Stomach (tissue), 19 donors: ENCODE measurements at places on chromosomes 1 and 21. TPM values are rescaled to one million over a fixed set of nuclear protein-coding genes. Genes with fewer than 3 reads are reported as not detected.

The CFAP107 gene
- total RNA-seq, result not detected

The HSD11B1 gene
- total RNA-seq, result 2.0 TPM

DNA sequence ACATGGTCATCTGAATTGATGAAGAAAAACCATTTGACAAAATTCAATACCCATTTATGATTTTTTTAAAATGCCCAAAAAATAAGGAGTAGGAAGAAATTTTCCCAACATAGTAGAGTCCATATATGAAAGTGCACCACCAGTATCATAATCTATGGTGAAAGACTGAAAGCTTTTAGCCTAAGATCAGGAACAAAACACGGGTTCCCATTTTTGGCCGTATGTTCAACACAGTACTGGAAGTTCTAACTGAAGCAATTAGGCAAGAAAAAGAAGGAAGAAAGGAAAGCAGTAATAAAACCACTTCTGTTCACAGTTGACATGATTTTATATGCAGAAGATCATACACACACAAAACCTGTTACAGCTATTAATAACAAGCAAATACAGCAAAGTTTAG lies 227.8 kb upstream of the RAB4A start:
- no peak for DNase-seq
- H3K36me3 ChIP-seq, result no peaks in the 10 kb centered on the region

GRCh38 chr21:36524477-36524876 lies 44.6 kb upstream of the CLDN14 start:
- H3K36me3 ChIP-seq, result no peaks in the 10 kb centered on the region
- H3K4me3 ChIP-seq, result no peak overlapping the region
- H3K27ac ChIP-seq, result no peak overlapping the region
- H3K4me1 ChIP-seq, result no peaks in the 10 kb centered on the region
- H3K27me3 ChIP-seq, result no peaks in the 10 kb centered on the region
